Activated T-helper 1 cell treated with Interleukin-2 at 50 U/mL for 16 hours (primary cell): ENCODE measurements at places on chromosomes 12 and 14.

DNA sequence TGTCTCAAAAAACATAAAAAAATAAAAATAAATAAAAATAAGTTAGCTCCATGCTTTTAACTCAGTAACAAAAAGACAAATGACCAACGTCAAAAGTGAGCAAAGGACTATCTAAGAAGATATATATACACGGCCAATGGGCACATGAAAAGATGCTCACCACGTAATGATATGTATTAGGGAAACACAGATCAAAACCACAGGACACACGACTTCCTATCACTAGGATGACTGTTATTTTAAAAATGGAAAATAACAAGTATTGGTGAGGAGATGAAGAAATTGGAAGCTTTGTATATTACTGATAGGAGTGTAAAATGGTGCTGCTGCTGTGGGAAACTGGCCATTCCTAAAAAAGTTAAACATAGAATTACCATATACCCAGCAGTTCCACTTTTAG, 20.2 kb upstream of the P2RX7 start:
- DNase-seq: no peak

DNA sequence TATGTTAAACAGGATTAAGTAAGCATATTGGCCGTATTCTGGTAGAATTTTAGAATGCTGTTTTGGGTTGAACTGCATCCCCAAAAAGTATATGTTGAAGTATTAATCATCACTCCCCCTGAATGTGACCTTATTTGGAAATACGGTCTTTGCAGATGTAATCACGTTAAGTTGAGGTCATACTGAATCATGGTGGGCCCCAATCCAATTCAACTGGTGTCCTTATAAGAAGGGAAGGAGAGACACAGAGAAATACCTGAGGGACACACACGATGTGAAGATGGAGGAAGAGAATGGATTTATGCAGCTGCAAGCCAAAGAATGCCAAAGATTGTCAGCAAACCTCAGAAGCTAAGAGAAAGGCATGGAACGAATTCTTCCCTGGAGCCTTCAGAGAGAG, 268.6 kb downstream of the ITPR2 start:
- no peak for DNase-seq

DNA sequence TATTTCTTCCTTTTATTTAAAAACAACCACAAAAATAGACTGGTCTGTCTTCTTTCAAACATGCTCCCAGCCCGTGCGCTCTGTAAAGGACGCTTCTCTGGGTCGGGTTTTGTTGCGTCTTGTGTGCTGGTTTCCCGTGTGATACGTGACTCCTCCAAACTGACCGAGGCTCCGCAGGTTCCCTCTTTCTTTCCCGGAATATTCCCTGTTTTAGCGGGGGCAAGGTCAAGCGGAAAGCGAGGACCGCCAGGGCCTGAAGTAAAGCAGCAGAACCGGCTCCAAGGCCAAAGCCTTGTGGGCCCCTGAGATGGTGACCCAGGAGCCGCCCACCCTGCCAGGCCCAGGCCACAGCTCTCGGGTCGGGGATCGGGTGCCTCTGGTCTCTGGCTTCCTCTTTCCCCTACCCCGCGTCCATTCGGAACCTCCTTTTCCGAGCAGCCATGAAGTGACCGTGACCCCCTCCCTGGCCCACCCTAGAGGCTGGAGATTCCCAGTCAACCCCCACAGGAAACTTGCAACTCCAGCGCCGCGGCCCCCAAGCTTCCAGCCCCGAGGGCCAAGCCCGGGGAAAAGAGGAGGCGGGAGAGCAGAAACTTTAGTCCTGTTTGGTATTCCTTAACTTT, 885 bp upstream of the HOXC10 start:
- DNase-seq: no peak

- no peak for DNase-seq
Measured at GRCh38 chr14:68950111-68950510, 29.0 kb downstream of the ACTN1 start.

- no peak for DNase-seq
Measured at GRCh38 chr14:97359341-97359740, 562.2 kb downstream of the VRK1 start.

- DNase-seq: no peak
Measured at GRCh38 chr12:128399253-128399652, 132.3 kb downstream of the TMEM132C start.

GRCh38 chr12:122203301-122204166, at the start of gene B3GNT4:
Gene B3GNT4, plus strand, starts transcription at chr12:122203709. Its CDS starts 910 bp downstream, at chr12:122204619.
- DNase-seq: peak; percentile 45

DNA sequence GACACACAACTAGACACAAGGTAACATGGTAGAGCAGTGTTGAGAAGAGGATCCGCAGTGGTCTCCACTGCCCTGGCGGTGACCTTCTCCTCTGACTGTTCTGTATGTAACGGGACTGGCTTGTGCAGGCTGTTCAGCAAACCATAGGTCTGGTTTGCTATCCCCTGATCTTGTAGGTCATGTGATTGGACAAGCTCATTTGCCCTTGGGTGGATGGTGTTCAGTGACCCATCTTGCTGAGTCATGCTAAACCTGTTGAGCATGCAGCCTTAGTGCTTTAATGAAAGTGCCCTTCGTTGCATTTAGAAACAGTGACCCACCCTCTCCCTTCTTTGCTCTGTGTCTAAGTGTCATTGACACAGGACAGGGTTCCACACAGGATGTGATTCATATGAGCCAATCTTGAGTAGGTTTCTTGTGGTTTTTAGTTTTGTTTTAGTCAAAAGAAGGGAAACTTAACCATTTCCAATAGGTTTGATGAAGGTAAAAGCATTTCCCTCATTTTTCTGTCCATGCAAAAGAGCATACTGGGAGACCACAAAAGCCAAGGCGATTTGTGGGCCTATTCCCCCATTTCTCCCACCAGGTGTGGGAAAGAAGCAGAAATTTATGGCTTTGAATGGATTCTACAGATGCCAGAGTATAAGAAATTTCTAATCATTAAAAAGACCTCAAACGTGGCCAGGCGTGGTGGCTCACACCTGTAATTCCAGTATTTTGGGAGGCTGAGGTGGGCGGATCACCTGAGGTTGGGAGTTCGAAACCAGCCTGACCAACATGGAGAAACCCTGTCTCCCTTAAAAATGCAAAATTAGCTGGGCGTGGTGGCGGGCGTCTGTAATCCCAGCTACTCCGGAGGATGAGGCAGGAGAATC, 32.6 kb upstream of the HIF1A start:
- peak; percentile 24 for DNase-seq

DNA sequence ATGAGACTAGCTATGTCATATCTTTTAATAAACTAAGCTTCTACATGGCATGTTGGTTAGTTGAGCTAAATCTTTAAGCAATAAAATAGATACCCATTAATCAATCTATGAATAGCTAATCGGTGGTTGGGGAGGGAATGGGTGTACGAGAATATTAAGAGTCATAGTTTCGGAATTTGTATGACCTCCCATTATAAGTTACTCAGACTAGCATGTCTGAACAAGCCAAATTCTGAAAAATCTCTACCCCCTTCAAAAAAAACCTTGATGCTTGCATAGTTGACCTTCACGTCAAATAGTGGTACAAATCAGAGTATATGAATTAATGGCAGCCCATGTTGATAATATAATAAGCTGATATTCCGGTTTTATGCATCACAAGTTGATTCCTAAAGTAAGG, 60.0 kb downstream of the PLEKHG7 start:
- no peak for DNase-seq

GRCh38 chr14:25837551-25837965, 760.3 kb downstream of the NOVA1 start:
- DNase-seq: no peak

- DNase-seq: no peak
Measured at GRCh38 chr12:29743077-29743476, 40.7 kb downstream of the TMTC1 start.
